ENCODE measurements at places on chromosomes 5 and 9.

GRCh38 chr5:51148437-51148836 lies 234.8 kb upstream of the ISL1 start:
- no peak for DNase-seq

DNA sequence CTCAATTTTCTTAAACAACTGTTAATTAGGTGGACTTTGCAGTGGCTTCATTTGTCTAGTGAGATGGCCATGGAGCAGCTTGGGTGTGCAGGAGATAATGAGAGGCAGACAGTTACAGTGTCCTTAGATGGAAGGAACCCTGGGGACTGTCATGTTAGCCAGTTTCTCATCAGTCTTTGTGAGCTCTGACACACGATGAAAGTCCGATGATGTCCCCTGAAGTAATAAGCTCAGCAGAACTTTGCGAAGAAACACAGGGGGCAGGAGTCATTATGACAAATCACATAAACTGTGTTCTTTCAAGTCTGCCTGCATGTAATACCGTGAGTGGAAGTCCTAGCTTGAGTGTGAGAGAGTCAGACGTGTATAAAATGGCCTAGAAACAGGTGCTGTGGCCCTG lies 201.8 kb downstream of the DRD1 start:
- DNase-seq = no peak

GRCh38 chr9:34372467-34373011 lies 4.2 kb downstream of the MYORG start:
- DNase-seq = peak; percentile 25

DNA sequence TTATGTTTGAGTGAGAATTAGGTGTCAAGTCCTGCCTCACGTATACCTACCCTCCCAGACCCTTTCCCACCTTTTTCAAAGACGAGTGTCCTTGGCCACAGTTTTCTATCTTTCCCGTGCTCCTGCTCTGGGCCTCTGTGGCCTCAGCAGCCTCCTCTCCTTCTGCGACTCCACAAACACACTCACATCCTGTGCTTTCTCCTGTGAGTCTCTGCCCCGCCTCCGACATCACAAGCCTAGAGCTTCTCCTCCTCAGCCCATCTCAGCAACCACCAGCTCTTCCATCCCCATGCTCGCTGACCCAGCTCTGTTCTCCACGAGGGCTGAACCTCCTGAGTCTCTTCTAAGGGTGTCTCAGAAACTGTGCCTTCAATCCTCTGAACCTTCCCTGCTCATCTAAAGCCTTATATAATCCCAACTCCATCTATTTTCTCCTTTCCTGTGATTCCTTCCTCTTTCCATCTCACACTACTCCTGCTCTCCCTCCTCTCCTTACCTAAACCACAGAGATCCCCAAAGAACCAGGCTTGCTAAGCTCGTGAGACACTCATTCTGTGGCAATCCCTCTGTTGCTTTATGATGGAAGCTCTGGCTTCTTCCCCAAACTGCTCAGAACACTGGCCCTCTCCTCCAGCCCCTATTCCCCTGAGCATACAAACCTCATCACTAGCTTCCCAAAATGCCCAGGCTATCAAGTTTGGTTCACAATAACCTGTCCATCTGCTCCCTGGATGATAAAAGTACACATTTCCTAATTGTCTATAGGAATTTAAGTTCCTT lies 55.2 kb downstream of the RASEF start:
- DNase-seq = no peak

DNA sequence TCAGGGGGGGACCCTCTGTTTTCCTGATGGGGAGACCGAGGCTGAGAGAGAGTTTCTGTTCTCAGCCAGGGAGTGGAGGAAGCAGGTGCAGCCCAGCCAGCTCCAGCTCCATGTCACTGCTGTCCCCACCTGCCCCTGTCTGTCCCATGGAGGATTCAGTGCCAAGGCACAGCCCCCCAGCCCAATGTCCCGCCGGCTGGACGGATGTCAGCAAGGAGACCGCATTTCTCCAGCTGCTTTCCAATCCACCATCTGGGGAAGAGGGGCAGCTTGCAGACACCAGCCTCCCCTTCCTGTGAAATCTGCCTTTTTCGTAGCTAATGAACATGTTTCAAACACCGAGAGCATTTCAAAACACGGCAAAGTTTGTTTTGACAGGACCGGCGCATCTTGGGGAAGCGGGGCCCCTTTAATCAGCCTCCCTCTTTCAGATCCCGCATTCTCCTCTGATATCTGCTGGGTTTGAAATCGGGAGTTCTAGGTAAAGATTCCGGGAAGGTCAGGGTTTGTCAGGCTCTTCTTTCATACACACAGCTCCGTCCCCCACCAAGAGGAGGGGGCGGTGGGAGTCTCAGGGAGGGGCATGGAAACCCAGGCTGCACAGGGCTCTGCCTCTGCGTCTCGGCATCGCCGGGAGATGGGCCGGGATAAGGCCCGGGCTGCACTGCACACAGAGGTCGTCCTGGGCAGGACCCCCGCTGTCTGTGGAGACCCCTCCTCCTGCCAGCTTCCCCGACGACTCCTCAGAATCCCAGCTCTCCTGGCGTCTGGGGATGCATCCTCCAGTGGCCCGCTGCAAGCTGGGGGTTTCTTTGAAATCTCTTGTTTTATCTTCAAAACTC lies 74.8 kb downstream of the NEK6 start:
- DNase-seq = no peak

- no peak for DNase-seq
Measured at GRCh38 chr9:136881691-136882108, 4.6 kb upstream of the TRAF2 start.

DNA sequence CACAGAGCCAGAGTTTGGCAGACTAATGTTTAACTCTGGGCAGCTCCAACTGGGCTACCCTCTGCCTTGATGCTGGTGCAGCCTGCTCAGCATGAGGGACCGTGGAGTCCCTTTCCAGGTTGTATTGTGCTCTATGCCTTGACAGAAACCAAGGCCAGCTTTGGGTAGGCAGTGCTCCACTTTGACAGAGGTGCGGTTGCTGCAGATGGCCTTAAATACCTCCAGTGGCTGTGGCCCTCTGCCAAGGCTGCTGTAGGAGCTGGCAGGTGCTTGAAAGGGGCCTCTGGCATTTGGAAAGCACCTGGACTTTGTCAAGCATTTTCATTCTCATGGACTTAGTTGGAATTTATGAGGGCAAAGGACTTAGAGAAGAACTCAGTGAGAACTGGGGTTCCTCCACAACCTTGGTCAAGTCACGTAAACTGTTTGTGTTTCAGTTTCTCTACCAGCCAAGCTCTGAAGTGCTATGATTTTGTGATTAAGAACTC lies 249.7 kb upstream of the ZNF462 start:
- DNase-seq = peak; percentile 38

DNA sequence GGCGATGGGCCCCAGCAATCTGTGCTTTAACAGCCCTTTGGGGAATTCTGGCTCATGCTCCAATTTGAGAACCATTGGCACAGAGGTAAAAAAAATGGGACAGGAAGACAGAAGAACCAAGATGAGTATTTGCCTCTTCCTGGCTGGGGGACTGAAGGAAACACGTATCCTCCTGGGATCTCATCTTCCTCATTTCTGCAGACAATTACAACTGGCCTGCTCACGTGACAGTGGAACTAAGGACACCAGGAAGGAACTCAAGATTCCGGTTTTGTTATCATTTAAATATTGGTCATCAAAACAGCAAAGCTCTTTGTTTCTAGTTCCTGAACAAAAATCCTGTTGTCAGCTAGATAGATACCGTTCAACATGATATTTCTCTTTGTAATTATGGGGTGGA lies 216.0 kb upstream of the DAP start:
- DNase-seq = no peak

DNA sequence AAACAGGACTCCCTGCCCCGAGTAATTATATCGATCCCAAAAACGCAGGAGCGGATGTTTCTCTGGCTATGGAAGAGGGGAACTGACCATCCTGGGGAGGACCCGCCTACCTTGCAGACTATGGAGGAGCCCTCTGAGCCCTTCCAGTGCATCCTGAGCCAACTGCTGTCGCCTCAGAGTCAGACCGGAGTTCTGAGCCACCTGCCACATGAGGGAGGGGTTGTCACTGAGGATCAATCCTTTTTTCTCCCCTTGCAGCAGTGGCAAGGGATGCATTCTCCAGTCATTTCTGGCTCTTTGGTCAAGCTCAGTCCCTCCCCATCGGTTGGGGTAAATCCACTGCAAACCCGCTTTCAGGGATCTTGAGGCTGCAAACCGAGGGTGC lies 709 bp downstream of the FANCG start:
- no peak for DNase-seq

- peak; percentile 50 for DNase-seq
Measured at GRCh38 chr5:57298985-57299491, 125.2 kb downstream of the GPBP1 start.

- no peak for DNase-seq
Measured at GRCh38 chr5:67360047-67360446, 163.4 kb upstream of the CD180 start.

DNA sequence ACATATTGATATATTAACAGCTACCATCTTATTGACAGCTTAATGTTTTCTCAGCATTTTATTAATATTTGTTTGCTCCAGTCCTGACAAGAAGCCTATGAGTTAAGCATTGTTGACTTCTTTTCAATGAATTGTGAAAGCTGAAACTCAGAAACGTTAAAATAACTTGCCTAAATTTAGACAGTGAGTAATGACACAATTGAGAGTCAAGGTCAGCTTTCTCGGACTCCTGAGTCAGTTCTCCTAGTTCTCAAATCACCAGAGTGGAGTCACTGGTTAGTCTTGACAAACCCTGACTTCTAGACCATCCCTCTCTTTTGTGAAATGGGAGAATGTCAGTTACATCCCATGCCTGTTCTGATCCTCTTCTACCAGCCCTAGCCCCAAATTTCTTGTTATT lies 222.7 kb upstream of the ACO1 start:
- no peak for DNase-seq

- DNase-seq = peak; percentile 0
Measured at GRCh38 chr9:68669218-68669617, 35.8 kb upstream of the PIP5K1B start.

GRCh38 chr5:5246736-5247135 lies 106.6 kb downstream of the ADAMTS16 start:
- peak; percentile 75 for DNase-seq

DNA sequence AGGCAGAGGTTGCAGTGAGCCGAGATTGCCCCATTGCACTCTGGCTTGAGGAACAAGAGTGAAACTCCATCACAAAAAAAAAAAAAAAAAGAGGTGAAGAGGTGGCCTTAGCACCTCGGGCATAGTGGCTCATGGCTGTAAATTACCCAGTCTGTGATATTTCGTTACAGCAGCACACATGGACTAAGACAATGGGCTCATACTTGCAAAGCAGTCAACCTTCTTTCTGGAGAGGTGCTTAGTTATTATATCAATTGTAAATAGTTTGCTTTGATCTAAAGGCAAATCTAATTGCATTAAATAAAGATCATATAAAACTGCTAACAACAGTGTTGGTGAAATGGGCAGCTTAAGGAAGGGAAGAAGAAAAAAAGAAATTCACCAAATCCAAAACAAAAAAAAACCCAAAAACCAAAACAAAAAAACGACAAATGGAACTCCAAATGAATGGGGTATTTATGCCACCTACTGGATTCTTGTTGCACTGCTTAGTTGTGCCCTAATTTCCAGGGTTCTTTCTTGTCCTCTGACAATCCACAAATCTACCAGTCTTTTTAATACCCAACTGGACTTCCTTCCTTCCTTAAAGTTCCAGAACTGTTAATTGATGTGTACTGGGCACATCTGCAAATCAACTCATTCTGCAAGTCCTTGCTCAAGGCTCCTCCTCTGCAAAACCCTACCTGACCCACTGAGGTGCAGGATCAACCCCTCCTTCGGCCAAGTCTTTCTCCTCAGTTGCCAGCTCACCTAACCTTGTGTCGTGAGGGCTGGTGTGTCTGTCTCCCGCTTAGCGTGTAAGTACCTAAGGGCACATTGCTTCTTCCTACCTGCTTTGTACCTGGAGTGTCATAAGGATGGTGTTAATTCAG lies 35.0 kb upstream of the DMRT1 start:
- peak; percentile 36 for DNase-seq

DNA sequence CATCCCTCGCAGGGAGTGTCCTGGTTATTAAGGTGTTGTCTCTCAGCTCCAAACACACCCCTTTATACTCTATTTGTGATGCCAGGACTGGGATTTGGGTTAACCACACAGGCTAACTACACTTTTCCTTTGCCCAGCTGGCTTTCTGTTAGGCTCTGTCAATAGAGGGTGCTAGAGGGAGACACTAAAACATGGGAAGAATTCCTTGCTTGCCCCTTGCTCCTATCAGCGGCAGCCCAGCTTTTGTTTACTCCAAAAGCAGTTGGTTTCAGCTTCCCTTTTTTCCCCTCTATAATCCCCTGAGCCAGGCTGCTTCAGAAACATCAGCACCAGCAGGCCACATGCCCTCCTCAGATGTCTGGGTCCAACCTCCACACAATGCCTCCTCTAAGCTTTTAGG lies 297.1 kb downstream of the KCTD16 start:
- peak; percentile 11 for DNase-seq

- no peak for DNase-seq
Measured at GRCh38 chr5:109743041-109743531, 53.4 kb downstream of the MAN2A1 start.

GRCh38 chr5:62306896-62307689 lies 1.1 kb downstream of the KIF2A start:
- peak; percentile 47 for DNase-seq

- no peak for DNase-seq
Measured at GRCh38 chr5:54902791-54903473, 82.5 kb downstream of the ESM1 start.

Measured in G401 (cell line).